ENCODE measurements at places on chromosomes 4 and X. TPM values are rescaled to one million over a fixed set of nuclear protein-coding genes. Genes with fewer than 3 reads are reported as not detected.

Gene UGT2A1
- not detected for total RNA-seq

DNA sequence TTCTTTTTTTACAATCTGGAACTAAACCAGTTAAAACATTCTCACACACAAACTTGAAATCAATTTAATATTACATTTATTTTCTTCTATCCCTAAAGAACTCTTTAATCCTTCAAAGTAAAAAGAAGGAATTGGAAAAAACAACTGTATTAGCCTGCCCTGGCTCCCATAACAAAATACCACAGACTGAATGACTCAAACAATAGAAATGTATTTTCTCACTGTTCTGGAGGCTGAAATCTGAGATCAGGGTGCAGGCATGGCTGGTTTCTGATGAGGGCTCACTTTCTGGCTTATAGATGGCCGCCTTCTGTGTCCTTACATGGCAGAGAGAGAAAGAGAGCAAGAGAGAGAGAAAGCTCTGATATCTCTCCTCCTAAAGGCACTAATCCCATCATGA lies 149.4 kb downstream of the PDGFRA start:
- H3K27ac ChIP-seq, result no peak overlapping the region
- no peak for DNase-seq
- no peaks in the 10 kb centered on the region for H3K36me3 ChIP-seq
- no peaks in the 10 kb centered on the region for H3K4me1 ChIP-seq
- peaks cover 1% of the 10 kb centered on the region for H3K27me3 ChIP-seq
- no peak overlapping the region for H3K4me3 ChIP-seq

- no peak overlapping the region for H3K27ac ChIP-seq
- no peak for DNase-seq
- no peak overlapping the region for H3K4me3 ChIP-seq
Measured at GRCh38 chr4:78268597-78268996, 211.5 kb downstream of the FRAS1 start.

DNA sequence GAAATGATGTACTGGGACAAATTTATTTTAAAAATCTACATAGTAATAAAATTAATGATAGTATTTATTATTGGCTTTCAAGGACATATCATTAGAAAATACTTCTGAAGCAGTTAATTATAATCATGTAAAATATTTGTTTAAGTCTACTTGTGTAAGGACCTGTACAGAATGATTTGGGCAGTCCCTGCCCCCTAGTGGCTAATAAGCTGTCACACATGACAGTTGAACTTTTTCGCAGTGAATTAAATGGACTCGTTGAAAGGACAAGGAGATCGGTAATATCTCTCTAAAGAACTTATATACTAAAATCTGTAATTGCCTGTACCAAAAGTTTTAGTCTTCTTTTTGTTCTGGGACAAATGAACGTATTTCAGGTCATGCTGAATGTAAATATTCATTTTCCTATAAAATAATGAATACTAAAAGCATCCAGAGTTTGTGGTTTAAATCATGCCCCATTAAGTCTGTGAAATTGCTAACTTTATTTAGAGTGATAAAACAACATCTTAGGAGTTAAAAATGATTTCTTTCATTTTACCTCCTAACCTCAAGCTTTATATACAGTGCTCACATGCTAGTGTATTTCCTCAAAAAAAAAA lies 13.6 kb downstream of the EXOC1 start:
- H3K27me3 ChIP-seq, result no peaks in the 10 kb centered on the region
- no peak overlapping the region for H3K4me3 ChIP-seq
- no peak for DNase-seq
- peaks cover 23% of the 10 kb centered on the region for H3K4me1 ChIP-seq

DNA sequence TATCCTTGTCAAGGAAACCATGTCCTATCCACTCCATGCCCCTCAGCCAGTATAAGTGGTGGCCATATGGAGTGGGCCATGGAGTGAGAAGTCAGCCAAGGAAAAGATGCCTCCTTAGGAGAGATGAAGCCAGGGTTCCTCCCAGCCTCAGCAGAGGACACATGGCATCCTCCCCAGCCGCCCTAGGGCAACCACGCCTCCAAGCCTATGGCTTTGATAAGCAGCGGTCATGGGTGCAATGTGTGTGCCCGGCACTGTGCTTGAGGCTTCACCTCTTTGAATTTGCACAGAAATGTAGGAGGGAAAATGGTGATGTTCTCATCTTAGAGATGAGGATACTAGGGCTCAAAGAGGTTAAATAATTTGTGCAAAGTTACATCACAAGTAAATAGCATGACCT lies 34.6 kb upstream of the TBC1D14 start:
- no peak for DNase-seq
- H3K27ac ChIP-seq, result no peak overlapping the region
- H3K4me1 ChIP-seq, result peaks cover 2% of the 10 kb centered on the region

- DNase-seq, result no peak
- peaks cover 61% of the 10 kb centered on the region for H3K4me1 ChIP-seq
- peaks cover 30% of the 10 kb centered on the region for H3K36me3 ChIP-seq
- no peak overlapping the region for H3K27ac ChIP-seq
- no peak overlapping the region for H3K4me3 ChIP-seq
Measured at GRCh38 chr4:122702939-122703338, 29.6 kb upstream of the BBS12 start.

GRCh38 chrX:114906984-114907510 lies 110.4 kb downstream of the IL13RA2 start:
- no peak overlapping the region for H3K4me3 ChIP-seq
- no peaks in the 10 kb centered on the region for H3K27me3 ChIP-seq

DNA sequence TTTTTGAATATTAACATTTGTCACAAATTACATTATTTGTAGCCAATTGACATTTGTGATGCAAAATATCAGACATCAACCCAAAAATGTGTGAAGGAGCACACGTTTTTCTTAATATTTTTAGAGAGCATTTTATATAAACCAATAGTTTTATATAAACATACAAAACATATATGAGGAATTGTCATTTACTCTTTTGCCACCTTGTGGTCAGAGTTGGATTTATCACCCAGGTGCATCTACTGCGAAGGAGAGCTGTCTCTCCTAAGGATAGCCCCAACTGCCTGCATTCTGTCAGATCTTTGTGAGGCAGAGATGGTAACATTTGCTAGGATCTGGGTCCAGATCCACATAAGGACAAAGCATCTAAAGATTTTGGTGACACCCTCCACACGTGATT lies 2.5 kb upstream of the USP27X start:
- DNase-seq, result no peak
- no peak overlapping the region for H3K4me3 ChIP-seq
- peaks cover 3% of the 10 kb centered on the region for H3K27me3 ChIP-seq
- H3K4me1 ChIP-seq, result peaks cover 12% of the 10 kb centered on the region
- no peaks in the 10 kb centered on the region for H3K36me3 ChIP-seq

DNA sequence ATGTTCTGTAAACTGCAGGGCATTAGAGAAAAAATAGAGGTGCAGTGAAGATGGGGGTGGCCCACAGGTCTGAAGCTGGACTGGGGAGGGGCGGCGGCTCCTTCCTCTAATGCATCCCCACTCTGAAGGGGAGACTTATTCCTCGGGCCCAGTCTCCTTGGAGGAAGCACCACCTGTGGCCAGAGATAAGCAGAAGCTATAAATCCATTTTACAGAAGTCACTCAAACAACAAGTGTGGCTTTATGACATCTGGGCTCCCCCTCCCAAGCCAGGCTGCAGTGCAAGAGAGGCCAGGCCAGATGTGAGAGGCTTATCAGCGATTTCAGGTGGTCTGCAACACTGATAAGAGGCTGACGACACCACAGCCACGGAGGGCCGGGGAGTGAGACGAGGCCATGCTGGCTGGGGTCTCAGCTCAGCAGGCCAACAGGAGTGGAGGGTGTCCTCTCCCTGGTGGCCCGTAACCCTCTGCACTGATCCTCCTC lies 15.8 kb downstream of the CYTL1 start:
- no peak for DNase-seq
- H3K4me1 ChIP-seq, result no peaks in the 10 kb centered on the region
- no peak overlapping the region for H3K4me3 ChIP-seq
- H3K36me3 ChIP-seq, result no peaks in the 10 kb centered on the region
- no peaks in the 10 kb centered on the region for H3K27me3 ChIP-seq
